Glomerular endothelial cell (primary cell): ENCODE measurements at places on chromosomes 13 and 19. TPM values are rescaled to one million over a fixed set of nuclear protein-coding genes. Genes with fewer than 3 reads are reported as not detected.

Gene FARP1
- 64.9 and 83.7 TPM in 2 replicates for total RNA-seq

GRCh38 chr13:105796081-105796480 is 739.4 kb downstream of the EFNB2 start:
- no peak for DNase-seq

- DNase-seq = no peak
Observed at GRCh38 chr19:52673014-52673413, 34.9 kb upstream of the ZNF83 start.

GRCh38 chr19:17346109-17346671 is 8.8 kb downstream of the GTPBP3 start:
- DNase-seq = no peak

GRCh38 chr13:20404488-20405222 is 121.0 kb downstream of the CRYL1 start:
- DNase-seq = no peak

DNA sequence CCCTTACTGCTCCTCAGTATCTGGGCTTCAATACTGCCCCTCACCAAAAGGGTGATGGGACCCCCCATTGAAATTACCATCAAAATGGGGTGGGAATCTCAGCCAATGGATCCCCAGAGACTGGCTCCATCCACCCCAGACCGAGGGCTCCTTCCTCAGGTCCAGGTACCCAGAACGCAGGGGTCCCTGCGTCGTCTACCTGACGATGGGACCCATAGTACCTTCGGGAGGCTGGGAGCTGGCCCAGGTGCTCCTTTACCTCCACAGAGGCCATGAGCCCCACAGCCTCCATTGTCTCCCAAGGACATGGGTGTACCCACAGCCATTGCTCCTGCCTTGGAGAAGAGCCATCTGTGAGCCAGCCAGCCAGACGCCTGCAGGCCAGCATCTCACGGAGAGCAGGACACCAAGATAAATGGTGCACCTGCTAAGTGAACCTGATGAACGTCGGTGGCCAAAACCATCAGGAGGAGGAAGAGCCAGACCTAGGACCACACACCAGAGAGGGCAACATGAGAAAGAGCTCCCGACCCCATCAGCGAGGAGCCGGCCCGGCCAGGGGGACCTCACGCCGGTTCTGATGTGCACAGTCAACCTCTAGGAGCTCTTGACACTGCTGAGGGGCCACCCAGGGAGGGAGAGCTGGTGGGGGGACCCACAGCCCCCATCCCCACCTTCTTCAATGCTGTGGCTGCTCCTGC is 156.8 kb upstream of the SOX1 start:
- DNase-seq = no peak

GRCh38 chr13:24087605-24088225 is 72.8 kb upstream of the SPATA13 start:
- no peak for DNase-seq

DNA sequence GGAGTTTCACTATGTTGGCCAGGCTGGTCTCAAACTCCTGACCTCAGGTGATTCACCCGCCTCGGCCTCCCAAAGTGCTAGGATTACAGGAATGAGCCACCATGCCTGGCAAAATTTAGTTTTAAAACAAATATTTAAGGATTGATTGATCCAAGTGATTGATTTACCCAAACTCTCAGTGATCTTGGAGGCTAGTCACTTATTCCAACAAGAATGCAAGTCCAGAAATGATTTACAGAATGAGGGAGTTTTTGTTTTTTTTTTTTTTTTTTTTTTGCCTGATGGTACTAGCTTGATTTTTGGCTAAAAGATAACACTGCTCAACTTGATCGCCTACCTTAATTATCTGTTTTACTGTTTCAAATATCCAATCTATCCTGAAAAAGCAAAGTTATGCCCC is 5.7 kb upstream of the TEX26 start:
- no peak for DNase-seq

DNA sequence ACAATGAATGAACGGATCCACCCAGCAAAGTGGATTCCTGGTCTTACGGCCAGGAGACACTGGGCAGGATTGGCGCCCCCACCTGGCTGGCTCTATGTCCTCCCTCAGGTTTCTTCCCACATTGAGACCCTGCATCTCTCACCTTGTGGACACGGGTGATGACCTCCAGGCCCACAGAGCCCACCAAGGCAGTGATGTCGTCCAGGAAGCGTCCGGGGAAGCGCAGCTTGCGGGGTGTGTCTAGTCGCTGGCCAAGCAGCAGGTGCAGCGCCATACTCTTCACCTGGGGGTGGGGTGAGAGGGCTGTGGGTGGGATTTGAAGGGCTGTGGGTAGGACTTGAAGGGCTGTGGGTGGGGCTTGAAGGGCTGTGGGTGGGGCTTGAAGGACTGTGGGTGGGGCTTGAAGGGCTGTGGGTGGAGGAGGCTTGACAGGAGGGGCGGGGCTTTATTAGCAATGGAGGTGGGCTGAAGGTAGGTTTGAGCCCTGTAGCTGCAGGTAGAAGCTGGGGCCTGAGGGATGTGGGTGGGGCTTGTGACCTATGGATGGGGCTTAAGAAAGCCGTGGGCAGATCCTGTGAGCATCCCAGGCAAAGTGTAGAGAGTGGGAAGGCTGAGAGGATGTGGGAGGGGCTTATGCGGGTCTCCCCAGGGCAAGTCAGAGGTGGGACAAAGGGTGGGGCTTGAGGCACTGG is 12.1 kb upstream of the ANGPTL8 start:
- DNase-seq = no peak
